Stimulated activated CD4-positive, alpha-beta T cell treated with anti-CD3 and anti-CD28 coated beads, Interleukin-1b, Interleukin-23, amount 100 ng/mL, for 1 hour (primary cell): ENCODE measurements at places on chromosomes 11 and 22.

GRCh38 chr11:68904248-68904847 is 657 bp downstream of the IGHMBP2 start:
- no peak for DNase-seq

DNA sequence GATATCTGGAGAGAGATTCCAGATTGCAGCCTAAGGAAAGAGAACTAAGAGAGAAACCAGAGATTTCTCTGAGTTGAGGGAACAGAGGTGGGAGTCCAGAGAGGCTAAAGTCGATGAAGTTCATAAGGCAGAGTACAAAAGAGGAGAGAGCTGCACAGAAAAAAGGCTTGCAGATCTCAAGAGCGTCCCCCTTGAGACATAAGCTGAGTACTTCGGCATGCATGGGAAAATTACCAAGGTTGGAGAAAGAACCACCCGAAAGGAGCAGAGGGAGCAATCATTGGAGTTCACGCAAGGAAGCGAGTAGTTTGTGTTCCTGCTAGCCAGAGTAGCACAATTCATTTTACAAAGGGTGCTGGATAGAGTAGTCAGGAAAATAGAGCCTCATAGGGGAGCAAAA is 293.5 kb downstream of the TMEM135 start:
- no peak for DNase-seq

DNA sequence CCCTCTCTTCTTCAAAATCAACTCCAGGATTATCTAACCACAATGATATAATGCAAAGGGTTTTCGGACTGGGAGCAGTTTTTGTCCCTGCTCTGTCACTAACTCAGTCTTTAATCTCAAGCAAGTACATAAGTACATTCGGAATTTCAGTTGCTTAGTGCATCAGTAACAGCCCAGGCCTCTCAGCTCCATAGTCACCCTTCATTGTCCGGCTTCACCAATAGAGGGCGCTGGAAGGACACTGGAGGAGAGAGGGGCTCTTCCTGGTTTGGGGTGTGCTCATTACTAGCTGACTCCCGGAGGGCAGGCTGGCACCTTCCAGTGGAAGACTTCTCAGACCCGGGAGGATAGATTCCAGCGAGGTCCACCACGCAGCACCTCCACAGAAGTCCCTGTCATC is 90.4 kb upstream of the PDGFD start:
- no peak for DNase-seq

GRCh38 chr22:26904483-26904882 is 247.1 kb downstream of the MIAT start:
- no peak for DNase-seq

GRCh38 chr11:46472662-46472994 is 81.1 kb upstream of the CHRM4 start:
- no peak for DNase-seq

- no peak for DNase-seq
Measured at GRCh38 chr11:100705447-100705846, 18.4 kb downstream of the ARHGAP42 start.

GRCh38 chr11:6397156-6397555 is 6.9 kb downstream of the SMPD1 start:
- no peak for DNase-seq

DNA sequence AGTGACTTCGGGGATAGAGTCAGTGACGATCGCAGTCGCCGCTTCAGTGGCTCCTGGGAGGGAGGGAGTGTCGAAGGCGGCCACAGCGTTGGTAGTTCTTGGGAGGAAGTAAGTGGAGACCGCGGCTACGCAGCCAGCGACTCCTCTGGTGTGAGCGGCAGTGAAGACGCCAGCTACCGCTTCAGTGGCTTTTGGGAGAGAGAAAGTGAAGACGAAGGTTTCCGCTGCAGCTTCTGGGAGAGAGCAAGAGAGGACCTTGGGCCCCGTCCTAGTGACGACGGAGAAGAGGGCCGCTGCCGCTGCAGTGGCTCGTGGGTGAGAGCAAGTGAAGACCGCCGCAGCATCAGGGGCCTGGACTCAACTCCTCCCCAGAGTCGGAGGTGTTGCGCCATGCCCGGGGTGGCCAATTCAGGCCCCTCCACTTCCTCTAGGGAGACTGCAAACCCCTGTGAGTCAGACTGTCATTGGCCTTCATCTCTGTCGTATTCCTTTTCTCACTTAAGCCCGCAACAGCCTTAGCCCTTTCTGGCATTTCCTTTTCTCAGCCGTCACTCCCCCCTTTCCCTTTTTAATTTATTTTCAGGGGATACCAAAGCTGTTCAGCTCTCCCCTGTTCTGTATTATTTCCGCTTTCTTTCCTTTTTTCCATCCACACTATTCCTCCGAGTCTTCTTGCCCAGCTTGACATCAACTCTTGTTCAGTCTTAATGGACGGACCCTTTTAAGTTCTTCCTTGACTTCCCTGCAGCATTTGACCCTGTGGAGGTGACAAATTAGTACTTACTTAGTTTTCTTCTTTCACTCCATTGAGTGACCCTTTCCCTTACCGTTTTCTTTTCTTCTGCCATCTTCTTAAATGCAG is 1.0 kb downstream of the ANKRD42 start:
- peak; percentile 17 for DNase-seq

DNA sequence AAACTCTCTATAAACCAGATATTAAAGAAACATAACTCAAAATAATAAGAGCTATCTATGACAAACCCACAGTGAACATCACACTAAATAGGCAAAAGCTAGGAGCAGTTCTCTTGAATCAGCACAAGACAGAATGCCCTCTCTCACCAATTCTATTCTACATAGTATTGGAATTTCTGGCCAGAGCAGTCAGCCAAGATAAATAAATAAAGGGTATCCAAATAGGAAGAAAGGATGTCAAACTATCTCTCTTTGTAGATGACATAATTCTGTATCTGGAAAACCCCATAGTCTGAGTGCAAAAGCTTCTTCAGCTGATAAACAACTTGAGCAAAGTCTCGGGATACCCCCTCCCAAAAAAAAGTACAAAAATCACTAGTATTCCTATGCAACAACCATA is 359.8 kb downstream of the LRRC4C start:
- DNase-seq, result no peak

DNA sequence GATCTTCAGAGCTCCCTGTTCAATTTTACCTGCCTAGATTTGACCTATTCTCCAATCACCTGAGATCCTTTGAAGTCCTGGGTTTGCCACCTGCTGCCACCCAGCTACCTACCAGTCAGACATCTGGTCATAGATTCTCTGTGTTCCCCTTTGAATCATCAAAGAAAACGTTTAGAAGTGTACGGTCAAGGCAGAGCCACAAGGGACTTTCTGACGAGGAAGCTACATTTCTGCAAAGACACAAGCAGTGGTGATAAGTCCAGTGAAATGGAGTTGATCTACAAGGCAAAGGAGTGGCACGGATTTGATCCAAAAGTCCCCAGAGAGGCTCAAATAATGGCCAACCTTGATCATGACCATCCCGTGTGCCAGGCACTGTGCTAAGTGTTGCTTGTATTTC is 549.9 kb downstream of the MIAT start:
- no peak for DNase-seq

GRCh38 chr11:128297805-128298204 is 289.6 kb downstream of the ETS1 start:
- DNase-seq, result no peak

DNA sequence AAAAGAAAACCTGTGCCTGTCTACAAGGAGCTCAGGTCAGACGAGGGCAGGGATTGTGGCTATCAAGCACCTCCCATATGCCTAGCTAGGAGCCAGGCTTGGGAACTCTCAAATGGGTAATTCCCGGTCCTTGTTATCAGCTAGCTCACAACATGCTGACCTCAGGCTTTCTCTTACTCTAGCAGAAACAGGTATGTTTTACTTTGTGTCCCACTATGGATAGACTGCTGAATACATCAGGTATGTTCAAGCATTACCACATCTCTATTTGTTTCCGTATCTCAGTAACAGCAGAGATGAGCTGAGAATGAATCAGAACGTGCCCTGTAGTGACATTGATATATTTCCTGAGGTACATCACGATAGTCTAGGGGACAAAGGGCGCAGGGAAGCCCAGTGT is 29.4 kb downstream of the SHISA8 start:
- no peak for DNase-seq

DNA sequence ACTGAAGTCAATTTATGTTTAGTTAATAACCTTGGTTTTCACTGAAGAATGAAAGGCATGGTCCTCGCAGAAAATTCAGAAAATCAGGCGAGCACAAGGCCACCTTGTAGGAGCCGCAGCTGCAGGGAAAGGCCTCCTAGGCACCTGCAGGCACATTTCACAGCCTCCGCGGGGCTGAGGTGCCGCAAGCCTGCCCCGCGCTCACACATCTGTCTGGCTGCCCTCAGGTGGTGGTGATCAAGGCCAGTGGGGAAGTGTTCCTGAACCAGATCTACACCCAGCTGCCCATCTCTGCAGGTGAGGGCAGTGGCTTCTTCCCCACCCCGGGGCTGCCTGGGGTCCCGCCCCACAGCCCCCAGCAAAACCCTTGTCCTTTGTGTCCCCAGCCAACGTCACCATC is 10.5 kb downstream of the MUC5AC start:
- DNase-seq, result no peak

- DNase-seq, result no peak
Measured at GRCh38 chr11:93603225-93604007, 58.1 kb upstream of the CEP295 start.

- DNase-seq, result no peak
Measured at GRCh38 chr11:60084631-60085273, 3.7 kb upstream of the MS4A2 start.

DNA sequence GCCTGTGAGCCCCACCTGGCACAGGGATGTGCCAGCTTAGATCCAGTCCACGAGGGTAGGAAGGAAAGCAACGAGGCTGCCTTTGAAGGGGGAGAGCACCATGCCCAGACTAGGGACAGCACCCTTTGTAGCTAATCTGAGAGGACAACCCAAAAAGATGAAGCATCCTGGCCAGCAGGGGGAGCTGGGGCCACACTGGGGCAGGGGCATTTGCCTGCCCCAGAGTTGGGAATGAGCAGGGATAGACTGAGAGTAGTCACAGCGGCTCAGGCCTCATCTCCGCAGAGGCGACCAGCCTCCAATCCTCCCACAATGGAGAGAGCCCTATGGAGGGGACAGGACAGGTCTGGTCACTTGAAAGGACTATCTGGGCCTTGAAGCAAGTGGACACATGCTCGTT is 16.4 kb downstream of the LMO1 start:
- no peak for DNase-seq

GRCh38 chr11:72965672-72966071 is 151.5 kb downstream of the ATG16L2 start:
- DNase-seq, result no peak

- no peak for DNase-seq
Measured at GRCh38 chr11:47184711-47185304, 1.4 kb downstream of the PACSIN3 start.

GRCh38 chr11:95760941-95761340 is 28.6 kb downstream of the FAM76B start:
- no peak for DNase-seq

- DNase-seq, result no peak
Measured at GRCh38 chr11:78688460-78688859, 113.8 kb upstream of the NARS2 start.

DNA sequence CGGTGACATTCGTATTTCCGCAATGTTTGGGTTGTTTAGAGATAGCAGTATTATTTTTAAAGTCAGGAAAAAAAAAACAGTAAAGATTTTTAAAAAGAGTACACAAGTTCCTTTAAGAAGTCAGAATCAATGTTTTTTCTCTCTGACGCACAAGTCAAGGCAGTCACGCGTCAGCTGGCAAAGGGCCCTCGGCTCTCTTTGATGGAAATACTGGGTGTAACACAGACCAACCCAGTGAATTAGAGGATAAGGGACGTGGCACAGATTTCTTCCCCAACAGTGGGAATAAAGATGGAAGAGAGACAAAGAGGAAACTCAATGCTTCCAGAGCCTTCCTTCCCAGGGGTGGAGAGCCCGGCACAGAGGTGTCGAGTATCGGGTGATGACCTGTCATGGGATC is 13.4 kb downstream of the ASCC2 start:
- DNase-seq, result no peak

DNA sequence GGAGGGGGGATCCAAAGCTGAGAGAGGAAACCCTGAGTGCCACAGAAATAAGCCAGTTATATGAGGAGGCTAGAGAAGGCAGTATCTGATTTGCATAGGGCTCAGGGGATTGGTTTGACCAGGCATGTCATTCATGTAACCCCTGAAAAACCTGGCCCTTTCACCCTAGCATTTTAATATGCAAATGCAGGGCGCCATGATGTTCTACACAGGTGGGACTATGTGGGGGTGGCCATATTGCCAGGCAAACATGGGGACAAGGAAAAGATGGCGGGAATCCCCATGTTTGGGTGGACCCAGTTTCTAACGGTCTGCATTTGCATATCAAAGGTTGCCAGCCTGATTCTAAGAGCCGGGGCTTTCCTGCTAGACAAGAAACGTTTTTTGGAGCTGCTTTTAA is 27.2 kb downstream of the CSF2RB start:
- DNase-seq, result no peak

- peak; percentile 92 for DNase-seq
Measured at GRCh38 chr22:38872172-38872830, at the start of gene CBX6. TSS of gene CBX6 (minus strand) at chr22:38872216. CDS start at chr22:38872190, 26 bp downstream.

- no peak for DNase-seq
Measured at GRCh38 chr11:108210441-108210840, 12.0 kb downstream of the NPAT start.

DNA sequence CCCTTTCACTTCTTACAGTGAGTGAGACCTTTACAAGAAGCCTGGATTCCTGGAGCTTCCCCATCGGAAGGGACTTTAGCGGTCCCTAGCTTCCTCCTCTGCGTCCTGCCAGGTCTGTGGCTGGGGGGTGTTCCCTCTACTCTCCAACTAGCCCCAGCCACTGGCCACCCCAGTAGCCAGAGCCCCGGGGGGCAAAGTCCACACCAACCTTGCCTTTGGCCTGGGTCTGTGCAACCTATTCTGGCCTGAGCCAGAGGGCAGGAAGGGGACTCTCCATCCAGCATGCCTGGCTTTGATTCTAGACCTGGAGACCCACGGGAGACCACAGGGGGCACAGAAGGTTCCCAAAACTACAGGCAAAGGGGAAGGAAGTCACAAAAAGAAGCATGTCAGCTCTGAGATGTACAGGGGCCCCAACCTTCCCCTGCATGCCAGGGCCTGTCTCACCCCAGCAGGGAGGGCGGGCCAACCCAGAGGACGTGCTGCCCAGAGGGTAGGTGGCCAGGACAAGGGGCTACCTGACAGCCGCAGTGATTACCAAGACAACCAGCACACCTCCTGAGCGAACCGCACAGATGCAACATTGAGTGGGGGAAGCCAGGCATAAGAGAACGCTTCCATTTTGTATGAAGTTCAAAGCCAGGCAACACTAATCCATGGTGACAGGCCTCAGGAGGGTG is 52.4 kb downstream of the DSCAML1 start:
- no peak for DNase-seq

GRCh38 chr22:48835857-48836672 is 991.6 kb downstream of the BRD1 start:
- no peak for DNase-seq

- DNase-seq, result no peak
Measured at GRCh38 chr11:70712471-70712870, 314.1 kb downstream of the CTTN start.

- no peak for DNase-seq
Measured at GRCh38 chr11:86155200-86155844, 86.4 kb upstream of the PICALM start.

DNA sequence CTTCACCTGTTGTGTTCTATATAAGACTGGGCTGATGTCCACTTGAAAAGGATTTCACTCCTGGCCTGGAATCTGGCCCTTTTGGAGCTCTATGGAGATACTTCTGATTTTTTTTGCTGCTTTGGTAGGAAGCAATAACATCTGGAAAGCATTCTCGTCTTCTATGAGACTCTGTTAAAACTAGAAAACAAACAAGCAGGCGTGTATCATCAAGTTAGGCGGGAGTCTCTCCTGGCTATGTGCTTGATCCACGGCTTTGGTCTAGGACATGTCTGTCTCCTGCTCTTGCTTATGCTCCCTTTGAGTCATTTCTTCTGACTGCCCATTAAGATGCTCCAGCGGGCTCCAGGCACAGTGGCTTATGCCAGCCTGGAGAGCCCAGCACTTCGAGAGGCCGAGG is 121.4 kb upstream of the TTC12 start:
- no peak for DNase-seq
